ENCODE measurements at places on chromosomes 1 and 21.

DNA sequence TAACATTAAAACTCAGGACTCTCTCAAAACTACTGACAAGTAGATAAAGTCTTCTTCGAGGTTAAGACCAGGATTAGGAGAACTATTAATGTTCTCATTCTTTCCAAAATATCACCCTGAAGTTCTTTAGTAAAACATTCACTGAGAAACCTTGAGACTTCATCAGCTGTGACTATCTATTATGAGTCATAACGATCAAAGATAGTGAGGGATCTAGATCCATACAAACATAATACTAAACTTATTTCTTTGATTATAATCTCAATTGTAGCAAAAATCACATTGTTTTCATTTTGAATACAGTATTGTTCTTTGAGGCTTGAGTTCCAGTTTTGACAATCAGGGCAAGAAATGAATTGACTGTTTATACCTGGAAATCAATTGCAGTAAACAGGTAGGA lies 11.1 kb downstream of the PYHIN1 start:
- no peak for DNase-seq

GRCh38 chr1:22975694-22976093 lies 3.0 kb upstream of the LACTBL1 start:
- no peak for DNase-seq

- DNase-seq, result no peak
These were observed 38.7 kb upstream of the IPO9 start for GRCh38 chr1:201790261-201790660.

- no peak for DNase-seq
These were observed 10.1 kb upstream of the EXO1 start for GRCh38 chr1:241837901-241838300.

GRCh38 chr21:41740604-41741252 lies 26.1 kb downstream of the RIPK4 start:
- no peak for DNase-seq

GRCh38 chr1:116956378-116956777 lies 45.2 kb upstream of the CD101 start:
- peak; percentile 89 for DNase-seq

GRCh38 chr1:240337781-240338180 lies 246.1 kb downstream of the FMN2 start:
- no peak for DNase-seq

- no peak for DNase-seq
These were observed 265.6 kb downstream of the PBX1 start for GRCh38 chr1:164824542-164824941.

- DNase-seq, result no peak
These were observed 75.3 kb downstream of the HLX start for GRCh38 chr1:220954321-220955075.

DNA sequence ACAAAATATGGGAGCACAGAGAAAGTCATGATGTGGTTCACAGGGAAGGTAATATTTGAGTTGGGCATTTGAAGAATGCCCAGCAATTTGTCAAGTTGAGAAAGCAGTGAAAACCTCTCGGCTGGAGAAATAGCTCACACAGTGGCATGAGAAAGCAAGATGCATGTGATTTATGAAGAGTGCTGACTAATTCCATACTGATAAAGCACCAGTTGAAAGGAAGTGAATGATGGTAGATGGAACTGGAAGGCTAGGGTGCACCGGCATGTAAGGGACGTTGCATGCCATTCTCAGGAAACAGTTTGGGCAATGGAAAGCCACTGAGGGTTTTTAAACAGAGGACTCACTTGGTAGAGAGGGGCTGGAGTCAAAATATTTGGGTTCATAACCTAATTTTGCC lies 53.5 kb upstream of the MTF2 start:
- DNase-seq, result no peak

DNA sequence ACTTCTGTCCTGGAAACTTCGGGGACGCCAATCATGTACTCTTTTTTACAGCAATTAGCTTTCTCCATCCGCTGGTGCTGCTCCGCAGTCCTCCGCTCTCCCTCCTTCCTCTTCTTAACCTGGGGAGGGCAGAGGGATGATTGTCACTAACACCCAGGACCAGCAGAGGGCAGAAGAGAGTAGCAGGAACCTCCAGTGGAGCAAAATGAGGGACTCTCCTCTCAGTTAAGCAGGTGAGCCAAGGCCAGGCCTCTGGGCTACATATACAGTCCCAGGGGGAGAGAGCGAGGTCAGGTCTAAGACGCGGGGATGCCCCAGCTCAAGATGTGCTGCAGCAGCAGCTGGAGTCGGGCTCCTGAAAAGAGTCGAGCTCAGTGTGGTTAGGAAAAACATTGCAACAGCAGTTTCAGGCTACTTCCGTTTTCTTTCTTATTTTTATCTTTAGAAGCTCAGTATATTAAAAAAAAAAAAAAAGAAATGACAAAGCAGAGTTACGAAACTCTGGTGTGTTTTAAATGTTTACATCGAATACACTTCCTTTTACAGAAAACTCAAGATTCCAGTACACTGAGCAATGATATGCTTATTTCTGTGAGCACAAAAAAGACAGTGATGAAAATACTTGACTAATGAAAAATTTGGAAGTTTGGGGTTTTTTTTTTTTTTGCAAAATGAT lies 25.7 kb upstream of the NLRP3 start:
- DNase-seq, result peak; percentile 49

- no peak for DNase-seq
These were observed 95.6 kb downstream of the PTPRC start for GRCh38 chr1:198734323-198735008.

DNA sequence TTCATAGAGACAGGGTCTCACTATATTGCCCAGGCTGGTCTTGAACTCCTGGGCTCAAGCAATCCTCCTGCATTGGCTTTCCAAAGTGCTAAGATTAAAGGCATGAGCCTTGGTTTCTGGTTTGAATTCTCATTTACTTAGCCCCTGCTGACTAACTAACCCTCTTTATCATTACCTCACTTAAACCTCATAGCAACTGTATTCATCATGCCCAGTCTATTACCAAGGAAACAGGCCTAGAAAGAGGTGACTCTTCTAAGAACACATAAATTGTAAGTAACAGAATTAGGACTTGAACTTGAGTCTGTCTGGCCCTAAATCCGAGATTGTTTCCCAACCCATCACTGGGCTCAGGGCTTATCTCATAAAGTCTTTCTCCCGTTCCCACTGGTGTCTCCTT lies 44.2 kb downstream of the TMEM53 start:
- no peak for DNase-seq

DNA sequence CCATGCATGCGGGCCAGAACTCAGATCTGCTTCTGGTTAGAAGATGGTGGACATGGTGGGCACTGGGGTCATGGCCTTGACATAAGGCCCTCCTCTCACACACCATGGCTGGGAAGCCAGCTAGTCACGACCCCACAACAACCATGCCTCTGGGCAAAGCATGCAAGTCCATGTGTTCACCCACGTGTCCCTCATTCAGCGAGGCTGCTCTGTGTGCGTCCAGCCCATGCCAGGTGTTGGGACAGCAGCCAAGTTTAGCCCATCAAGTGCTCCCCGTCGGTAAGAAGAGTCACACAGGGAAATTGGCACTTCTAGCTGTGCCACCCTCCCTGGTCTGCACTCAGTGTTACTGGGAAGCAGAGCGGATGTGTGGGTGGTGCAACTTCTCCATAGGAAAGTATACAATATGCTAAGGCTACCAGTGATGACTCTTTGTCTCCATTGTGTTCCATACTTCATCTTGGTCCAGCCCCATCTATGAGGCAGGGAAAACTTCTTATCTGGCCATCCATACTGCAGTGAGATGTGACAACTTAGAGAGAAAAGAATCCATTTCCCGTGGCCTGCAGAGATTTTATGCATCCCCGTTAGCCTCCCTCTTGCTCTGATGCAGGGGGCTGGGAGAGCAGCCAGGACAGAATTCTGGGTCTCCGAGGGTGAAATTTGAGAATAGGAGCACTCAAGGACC lies 198.0 kb downstream of the GRIK3 start:
- DNase-seq, result peak; percentile 100

GRCh38 chr1:89598450-89599331 lies 34.2 kb upstream of the LRRC8C start:
- DNase-seq, result peak; percentile 62

DNA sequence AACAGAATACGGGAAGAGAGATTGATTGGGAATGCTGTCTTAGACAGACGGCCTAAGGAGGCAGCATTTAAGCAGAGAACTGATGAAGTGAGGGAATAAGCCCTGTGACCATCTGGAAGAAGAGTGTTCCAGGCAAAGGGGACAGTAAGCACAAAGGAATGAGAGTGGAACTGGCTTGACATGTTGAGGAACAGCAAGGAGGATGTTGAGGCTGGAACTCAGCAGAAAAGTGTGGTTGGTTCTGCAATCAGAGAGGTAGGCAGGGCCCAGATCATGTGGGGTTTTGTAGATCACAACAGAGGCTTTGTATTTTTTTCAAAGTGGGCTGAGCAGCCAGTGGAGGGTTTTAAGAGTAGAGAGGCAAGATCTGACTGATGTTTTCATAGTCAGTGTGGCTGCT lies 157.4 kb downstream of the DNM3 start:
- DNase-seq, result no peak

- no peak for DNase-seq
These were observed 9.8 kb downstream of the CACYBP start for GRCh38 chr1:175009532-175009931.

- DNase-seq, result no peak
These were observed 19.0 kb upstream of the PRELP start for GRCh38 chr1:203456577-203456976.

GRCh38 chr1:94398356-94398755 lies 19.8 kb upstream of the ABCD3 start:
- no peak for DNase-seq
